ENCODE measurements at places on chromosomes 5 and 9.
A peak's percentile ranks its signal among the peaks of the same experiment; 100 is the strongest.

DNA sequence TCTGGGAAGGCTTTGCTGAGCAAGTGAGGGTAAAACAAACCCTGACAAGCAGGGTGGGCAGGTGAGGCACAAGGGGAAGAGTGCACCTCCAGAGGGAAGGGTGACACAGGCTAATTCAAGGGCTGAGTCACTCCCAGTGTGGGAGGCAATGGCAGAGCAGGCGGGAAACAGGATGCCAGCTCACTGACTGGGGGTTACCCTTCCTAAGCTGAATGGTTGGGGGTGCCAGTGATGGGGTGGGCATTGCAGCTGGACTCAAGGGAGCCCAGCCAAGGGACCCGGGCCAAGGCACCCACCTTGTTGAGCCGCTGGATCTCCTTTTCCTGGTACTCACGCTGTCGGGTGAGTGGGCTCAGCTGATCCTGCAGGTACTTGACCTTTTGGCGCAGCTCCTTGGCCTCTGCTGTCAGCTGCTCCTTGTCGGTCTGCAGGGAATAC lies 18.4 kb downstream of the GPX3 start:
- no peak for DNase-seq

DNA sequence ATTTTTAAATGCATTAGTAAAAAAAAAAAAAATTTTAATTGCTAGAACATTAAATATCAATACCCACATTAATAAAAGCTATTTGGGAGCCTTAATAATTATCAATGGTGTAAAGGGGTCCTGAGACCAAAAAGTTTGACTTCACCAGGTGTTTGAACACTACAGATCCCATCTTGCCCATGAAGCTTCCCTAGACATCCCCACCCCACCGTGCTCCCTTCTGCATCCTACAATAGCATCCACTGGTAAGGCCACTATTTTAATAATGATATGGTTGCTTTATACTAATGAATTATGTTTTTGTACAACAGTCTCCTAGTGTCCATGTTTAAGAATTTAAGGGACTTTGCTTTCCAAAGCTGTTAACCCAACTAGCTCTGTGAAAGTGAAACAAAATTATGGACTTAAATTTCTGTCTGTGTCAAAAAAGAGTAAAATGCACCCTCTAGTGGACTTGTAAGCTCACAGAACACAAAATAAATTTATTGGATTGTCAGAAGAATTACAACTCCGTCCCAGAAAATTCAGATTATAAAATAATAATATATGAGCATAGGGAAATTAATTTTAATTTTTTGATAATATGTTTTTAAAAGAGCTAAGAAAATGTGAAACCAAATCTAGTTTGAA lies 76.0 kb downstream of the ARL15 start:
- DNase-seq: no peak

DNA sequence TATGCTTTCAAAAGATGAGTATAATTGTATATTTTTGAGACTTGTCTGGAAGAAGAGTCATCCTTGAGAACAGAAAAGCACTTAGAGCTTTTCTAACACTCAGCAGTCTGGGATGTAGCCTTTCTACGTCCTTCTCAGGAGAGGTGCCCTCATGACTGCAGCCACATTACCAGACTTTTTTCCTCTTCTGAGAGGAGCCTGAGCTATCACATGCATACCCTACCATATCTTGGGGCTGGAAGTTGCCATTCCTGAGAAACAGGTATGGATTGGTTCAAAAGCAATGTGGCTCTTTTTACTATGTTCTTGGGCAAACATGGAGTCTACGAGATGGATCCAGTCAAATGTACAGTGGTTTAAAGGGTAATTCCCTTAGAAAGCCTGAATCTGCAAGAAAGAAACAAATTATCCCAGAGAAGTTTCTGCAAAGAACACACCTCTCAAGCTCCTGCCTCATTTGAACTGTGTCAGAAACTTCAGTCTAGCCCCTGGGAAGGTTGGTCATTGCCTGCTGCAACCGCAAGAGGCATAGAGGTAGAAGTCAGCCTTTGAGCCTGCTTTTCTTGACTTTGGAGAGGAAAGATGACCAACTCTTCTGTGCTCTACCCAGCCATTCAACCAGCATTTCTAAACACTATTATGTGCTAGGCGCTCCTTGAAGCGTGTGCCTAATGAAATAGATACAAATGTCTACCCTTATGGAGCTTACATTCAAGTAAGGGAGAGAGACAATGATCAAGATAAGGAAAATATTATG lies 401.9 kb upstream of the ACTBL2 start:
- no peak for DNase-seq

GRCh38 chr9:4689687-4690104 lies 10.3 kb downstream of the CDC37L1 start:
- no peak for DNase-seq

DNA sequence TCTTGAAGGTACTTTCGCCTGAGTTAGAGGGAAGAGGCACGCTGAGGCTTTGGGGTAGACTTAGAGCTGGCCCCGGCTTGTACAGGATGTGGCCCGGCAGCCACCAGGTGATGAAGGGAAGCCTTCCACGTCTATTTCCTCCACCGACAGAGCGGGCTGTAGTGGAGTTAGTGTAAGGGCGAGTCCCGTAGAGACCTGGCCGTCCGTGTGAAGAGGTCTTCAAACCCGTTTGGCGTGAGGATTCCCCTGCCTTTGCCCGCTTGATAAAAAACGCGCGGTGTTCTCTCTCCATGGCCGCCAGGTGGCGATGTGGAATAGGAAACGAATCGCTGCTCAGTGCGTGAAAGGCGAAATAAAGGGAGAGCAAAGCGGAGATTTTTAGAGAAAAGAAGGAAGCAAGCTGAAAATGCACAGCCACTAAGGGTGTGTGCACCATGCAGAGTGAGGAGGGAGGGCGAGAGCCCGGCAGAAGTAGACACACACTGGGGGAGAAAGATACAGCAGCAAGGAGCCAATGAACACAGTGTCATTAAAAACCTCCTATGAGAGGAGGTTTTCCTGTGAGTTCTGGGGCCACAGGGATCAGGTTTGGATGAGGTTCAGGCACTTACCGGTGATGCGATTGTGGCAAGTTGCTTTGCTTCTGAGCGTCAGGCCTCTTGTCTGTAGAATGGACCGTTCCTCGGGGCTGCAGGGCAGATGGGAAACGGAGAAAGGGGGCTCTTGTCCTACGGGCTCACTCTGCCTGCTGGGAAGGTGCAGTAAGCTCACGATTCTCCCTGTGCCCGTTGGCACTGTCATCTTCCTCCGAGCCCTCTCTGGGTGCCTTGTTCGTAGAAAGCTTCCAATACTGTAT lies 34.2 kb downstream of the STC2 start:
- peak; percentile 81 for DNase-seq

Measured in sigmoid colon (tissue), 7 donors.